ENCODE measurements at places on chromosomes 3 and 15. TPM values are rescaled to one million over a fixed set of nuclear protein-coding genes. Genes with fewer than 3 reads are reported as not detected.

CCR3 gene
- total RNA-seq, result 0.16 TPM

GOLGA8G gene
- not detected for total RNA-seq

ARL14 gene
- not detected for total RNA-seq

C2CD4A gene
- not detected for total RNA-seq

RSL24D1 gene
- 64.3 TPM for total RNA-seq

TAGLN3 gene
- total RNA-seq, result not detected

CORO2B gene
- not detected for total RNA-seq

TBL1XR1 gene
- 168 TPM for total RNA-seq

RETNLB gene
- total RNA-seq, result not detected

CHDH gene
- 12.1 TPM for total RNA-seq

ACOX2 gene
- total RNA-seq, result not detected

CMTM8 gene
- 5.4 TPM for total RNA-seq

IMPG2 gene
- total RNA-seq, result 0.20 TPM

ZMYND10 gene
- total RNA-seq, result 3.6 TPM

PRR20G gene
- total RNA-seq, result not detected

Data from T-helper 2 cell treated with Interferon-gamma antibody and Interleukin-4, amounts not matched to agents 100 ng/mL and 5 ng/mL, for 36 hours (primary cell).